B cell (primary cell): ENCODE measurements at places on chromosomes 4 and X.

DNA sequence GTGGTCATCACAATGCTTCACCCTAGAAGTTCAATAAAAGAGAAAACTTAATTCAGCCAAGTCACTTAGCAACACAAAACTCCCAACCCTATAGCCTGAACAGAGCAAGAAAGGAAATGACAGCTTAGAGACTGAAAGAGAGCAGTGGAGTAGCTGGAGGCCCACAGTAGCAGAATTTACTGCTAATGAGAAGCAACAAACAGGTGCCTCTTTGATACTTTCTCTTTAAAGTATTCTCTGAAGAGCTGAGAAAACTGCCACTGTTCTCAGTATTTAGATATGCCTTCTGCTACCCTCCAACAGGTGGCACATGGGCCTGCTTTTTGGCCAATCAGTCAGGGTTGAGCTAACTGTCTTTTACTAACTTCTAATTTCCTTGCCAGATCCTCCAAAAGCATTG is 240.0 kb downstream of the GPC3 start:
- no peak overlapping the region for H3K27ac ChIP-seq
- DNase-seq = peak; percentile 25
- no peaks in the 10 kb centered on the region for H3K27me3 ChIP-seq
- H3K36me3 ChIP-seq = no peaks in the 10 kb centered on the region

DNA sequence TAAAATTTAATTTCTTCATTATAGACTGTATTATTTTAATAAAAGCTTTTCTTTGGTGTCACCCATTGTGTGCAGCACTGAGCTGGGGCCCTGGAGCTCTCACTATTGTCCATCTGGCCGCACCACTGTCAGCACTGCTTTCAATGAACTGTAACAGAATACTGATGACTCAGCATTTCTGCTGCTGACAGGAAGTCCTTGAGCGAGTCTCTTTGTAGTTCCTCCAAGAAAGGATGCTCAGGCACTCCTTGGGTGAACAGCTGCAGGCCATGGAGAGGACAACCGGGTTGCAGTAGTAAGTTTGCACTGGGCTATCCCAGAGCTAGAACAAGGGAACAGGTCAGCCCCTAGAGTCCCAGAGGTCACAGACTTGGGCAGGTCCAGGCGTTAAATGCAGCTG is 81.6 kb downstream of the SORBS2 start:
- H3K4me1 ChIP-seq = peaks cover 26% of the 10 kb centered on the region
- no peak overlapping the region for H3K27ac ChIP-seq
- DNase-seq = no peak
- H3K36me3 ChIP-seq = no peaks in the 10 kb centered on the region
- no peak overlapping the region for H3K4me3 ChIP-seq

GRCh38 chrX:38927592-38927991 is 126.3 kb downstream of the MID1IP1 start:
- H3K27ac ChIP-seq = no peak overlapping the region
- no peaks in the 10 kb centered on the region for H3K27me3 ChIP-seq
- H3K4me1 ChIP-seq = no peaks in the 10 kb centered on the region
- H3K4me3 ChIP-seq = no peak overlapping the region
- no peak for DNase-seq
- no peaks in the 10 kb centered on the region for H3K36me3 ChIP-seq

- no peaks in the 10 kb centered on the region for H3K27me3 ChIP-seq
- peaks cover 32% of the 10 kb centered on the region for H3K36me3 ChIP-seq
- no peak for DNase-seq
- peak overlapping the region; percentile 73 for H3K27ac ChIP-seq
- peaks cover 94% of the 10 kb centered on the region for H3K4me1 ChIP-seq
Observed at GRCh38 chr4:40212674-40213527, 16.1 kb downstream of the RHOH start.

GRCh38 chr4:89492581-89493071 is 185.0 kb upstream of the GPRIN3 start:
- no peak for DNase-seq
- H3K36me3 ChIP-seq = no peaks in the 10 kb centered on the region
- no peak overlapping the region for H3K27ac ChIP-seq
- no peak overlapping the region for H3K4me3 ChIP-seq
- H3K4me1 ChIP-seq = no peaks in the 10 kb centered on the region
- H3K27me3 ChIP-seq = no peaks in the 10 kb centered on the region

GRCh38 chr4:19472666-19473065 is 779.0 kb upstream of the SLIT2 start:
- H3K27ac ChIP-seq = no peak overlapping the region
- H3K4me1 ChIP-seq = no peaks in the 10 kb centered on the region
- H3K27me3 ChIP-seq = no peaks in the 10 kb centered on the region
- no peak overlapping the region for H3K4me3 ChIP-seq
- H3K36me3 ChIP-seq = no peaks in the 10 kb centered on the region
- DNase-seq = no peak

GRCh38 chrX:55867708-55868107 is 150.2 kb downstream of the RRAGB start:
- H3K4me3 ChIP-seq = no peak overlapping the region
- no peaks in the 10 kb centered on the region for H3K27me3 ChIP-seq
- no peaks in the 10 kb centered on the region for H3K36me3 ChIP-seq
- H3K27ac ChIP-seq = no peak overlapping the region
- H3K4me1 ChIP-seq = peaks cover 6% of the 10 kb centered on the region

DNA sequence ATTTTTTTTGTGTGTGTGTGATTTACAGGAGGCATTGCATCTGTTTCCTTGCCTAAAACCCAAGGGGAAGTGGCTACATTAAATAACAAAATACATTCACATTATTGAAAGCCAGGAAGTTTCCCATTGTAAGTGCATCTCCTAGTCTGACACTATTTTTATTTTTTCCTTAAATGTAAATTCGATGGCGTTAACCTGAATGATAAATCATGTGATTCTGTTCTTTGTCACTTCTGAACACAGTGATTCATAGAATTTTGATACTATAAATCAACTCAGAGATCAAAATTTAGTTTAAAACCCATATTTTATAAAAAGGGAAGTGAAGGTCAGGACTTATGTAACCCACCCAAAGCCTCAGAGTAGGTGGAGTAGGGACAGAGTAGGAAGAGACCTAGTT is 258.1 kb downstream of the GABRG1 start:
- H3K27ac ChIP-seq = no peak overlapping the region
- no peak overlapping the region for H3K4me3 ChIP-seq
- no peak for DNase-seq
- no peaks in the 10 kb centered on the region for H3K36me3 ChIP-seq
- no peaks in the 10 kb centered on the region for H3K4me1 ChIP-seq

DNA sequence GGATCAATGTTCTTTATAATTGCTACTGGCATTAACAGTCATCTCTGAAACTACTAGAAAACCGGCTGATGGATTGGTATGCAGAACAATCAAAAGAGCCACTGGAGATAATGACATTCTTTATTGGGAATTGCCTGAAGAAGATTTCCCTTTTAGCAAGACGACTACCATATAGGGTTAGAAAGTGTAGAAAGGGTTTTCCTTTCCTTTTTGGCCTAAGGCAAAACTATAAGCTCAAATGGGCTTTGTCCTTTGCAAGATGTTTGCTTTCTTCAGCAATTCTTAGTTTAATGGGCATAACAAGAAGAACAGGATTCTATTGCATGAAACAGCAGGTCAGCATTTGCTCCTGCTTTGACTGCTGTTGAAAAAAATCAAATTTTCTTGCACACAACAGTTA is 214.2 kb upstream of the PCDH10 start:
- no peak overlapping the region for H3K27ac ChIP-seq
- DNase-seq = no peak
- no peaks in the 10 kb centered on the region for H3K4me1 ChIP-seq
